ENCODE measurements at places on chromosomes 5 and 9.

DNA sequence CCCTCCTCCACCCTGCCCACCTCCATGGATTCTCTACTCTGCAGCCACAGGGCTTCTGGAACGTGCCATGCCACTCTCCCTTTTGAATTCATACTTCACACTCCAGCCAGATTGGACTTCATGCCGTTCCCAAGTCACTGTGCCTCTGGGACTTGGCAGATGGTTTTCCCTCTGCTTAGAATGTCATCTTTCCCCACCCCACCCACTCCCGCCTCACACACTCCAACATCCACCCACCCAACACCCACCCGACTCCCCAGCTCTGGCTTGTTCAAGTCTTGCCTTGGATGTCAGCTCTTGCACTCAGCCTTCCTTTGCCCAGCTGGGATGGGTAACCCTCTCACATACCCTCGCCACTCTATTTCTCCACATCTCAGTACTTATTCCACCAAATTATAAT is 142.1 kb upstream of the DHFR start:
- DNase-seq = no peak

DNA sequence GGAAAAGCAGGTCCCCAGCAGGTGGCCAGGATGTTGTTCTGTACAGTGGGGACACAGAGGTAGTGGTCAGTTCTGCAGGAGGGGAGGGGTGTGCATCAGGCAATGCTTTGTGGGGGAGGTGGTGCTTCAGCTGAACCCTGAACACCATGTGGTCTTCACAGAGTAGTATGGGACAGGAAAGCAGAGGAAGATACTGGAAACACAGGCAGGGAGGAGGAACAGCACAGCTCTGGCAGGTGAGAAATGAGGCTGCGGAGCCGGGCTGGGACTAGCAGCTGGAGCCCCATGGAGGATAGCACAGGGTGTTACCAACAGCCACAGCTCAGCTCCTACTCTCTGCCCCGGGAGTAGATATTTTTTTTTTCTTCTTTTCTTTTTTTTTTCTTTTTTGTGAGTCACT is 161.5 kb downstream of the ENTREP1 start:
- no peak for DNase-seq

DNA sequence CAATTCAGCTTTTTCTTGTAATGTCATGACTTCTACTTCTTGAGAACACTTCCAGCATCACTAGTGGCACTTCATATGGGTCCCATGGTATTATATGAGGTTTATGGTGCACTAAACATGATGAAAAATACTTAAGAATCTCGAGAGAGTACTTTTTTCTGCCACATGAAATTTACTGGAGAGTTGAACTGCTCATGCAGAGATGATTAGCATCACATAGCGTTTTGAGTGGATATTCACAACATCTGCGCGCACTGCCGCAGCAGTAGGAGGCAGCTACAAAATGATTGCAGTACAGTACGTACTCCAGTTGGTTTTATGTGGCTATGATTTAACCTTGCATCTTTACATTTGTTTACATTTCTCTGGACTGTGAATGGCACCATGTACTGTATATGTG is 14.7 kb downstream of the RAD1 start:
- DNase-seq = no peak

DNA sequence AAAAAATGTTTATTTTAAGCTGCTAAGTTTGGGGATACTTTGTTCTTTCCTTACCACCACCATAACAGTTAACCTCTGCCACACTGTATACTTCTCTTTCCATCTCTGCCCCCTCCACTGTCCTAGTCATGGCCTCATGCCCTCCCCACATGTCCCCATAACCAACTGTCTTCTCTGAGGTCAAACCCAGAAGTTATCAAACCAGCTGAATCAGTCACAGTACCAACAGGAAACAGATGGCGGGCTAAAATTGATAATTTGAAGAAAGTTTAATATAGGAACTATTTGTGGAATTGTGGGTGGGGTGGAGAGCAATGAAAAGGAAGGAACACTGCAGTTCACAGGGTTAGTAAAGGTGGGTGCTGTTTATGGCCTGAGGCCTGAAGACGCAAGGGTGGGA is 5.7 kb upstream of the DCTN4 start:
- DNase-seq = no peak

- DNase-seq = no peak
These were observed 46.9 kb downstream of the HACD4 start for GRCh38 chr9:20984506-20984905.

- no peak for DNase-seq
These were observed 2.6 kb downstream of the CCDC183 start for GRCh38 chr9:136798708-136799078.

DNA sequence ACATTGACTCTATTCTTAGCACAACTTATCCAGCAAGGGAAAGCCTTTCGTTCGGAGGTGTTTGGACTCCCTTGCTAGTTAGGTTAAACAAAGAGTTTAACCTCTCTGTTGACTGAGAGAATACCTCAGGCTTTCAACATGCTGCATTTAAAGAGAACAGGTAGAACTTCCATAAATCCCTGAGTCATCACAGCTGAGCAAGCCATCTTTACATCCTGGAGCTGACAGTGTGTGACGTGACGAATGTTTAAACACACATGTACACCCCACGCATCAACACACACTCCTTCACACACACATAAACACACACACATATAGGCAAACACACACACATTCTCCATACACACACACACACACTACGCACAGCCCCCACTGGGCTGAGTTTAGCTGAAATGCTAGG is 152.8 kb downstream of the ADAMTS12 start:
- DNase-seq = no peak

GRCh38 chr5:127935398-127935797 is 148.2 kb upstream of the SLC12A2 start:
- DNase-seq = no peak

- no peak for DNase-seq
These were observed 99.1 kb downstream of the MACIR start for GRCh38 chr5:103357636-103358035.

GRCh38 chr9:96137671-96138429 is 164.1 kb downstream of the HSD17B3 start:
- DNase-seq = no peak

DNA sequence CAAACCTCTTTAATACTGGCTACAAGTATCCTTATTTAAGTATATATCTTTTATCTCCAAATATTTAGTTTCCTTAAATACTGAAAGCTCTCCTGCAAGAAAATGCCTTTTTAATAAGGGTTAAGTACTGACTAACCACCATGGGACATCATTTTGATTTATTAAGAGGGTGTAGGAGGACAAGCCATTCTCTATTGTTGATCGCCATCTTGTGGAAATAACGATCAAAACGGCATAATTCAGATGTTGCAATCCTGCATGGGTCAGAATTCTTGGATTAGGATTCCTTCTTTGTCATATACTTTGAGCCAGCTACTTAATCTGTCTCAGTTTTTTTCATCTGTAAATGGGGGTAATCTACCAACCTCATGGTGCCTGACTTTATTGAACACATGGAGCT is 28.7 kb upstream of the C5orf46 start:
- DNase-seq = no peak

DNA sequence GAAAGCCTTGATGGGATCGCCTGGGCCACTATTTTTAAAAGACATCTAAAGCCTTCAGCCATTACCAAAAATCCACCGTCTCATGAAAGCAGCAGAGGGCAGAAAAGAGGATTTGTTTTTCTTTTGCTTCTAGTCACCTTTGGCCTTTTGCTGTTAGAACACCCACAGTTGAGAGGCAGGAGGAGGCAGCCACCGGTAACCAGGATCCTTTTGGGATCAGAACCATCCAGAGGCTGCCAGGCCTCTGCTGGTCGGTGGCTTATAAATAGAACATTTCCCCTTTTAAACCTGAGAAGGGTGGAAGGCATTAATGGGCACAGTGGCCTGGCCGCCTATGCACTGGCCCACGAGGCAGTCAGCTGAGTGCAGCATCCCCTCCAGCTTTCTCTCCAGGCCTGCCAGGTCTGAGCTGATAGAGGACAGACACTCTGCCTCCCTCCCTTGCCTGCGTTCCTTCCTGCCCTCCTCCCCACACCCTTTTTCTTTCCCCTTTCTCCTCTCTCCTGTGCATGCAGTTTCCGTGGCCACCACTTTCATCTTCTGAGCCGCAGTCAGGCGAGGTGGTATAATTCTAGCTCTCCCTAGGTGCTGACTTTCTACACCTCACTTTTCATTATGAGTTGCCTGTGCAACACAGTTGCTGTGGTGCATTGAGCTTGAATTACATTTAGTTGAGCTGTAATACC is 253.4 kb downstream of the ARHGAP26 start:
- DNase-seq = no peak

DNA sequence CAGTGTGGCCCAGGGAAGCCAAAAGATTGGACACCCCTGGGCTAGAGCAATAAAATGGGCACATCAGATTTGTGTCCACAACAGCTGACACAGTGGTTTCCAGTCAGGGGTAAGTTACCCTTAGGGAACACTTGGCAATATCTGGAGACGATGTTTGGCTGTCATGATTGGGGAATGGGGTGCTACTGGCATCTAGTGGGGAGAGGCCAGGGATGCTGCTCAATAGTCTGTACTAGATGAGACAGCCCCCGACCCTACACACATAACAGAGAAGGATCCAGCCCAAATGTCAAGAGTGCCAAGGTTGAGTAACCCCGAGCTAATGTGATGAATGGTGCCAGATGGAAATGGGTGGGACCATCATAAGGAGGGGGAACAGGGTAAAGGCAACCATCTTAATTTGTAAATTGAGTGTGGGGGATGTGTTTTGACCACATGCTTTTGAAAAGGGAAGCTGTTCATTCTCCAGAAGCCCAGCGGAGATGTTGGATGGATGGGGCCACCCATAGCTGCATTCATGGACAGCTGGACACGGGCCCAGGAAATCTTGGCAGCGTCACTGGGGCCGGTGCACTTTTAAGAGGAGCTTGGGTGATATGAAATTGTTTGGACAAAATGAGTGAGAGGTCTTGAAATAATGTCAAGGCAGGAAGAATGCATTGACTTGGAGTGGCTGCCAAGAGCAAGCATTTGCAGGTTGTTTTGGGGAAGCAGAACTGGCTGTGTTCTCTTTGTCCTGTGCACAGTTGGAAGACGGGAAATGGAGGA is 33.4 kb downstream of the SYK start:
- DNase-seq = no peak

GRCh38 chr5:65156933-65157332 is 324.8 kb downstream of the ADAMTS6 start:
- DNase-seq = no peak

DNA sequence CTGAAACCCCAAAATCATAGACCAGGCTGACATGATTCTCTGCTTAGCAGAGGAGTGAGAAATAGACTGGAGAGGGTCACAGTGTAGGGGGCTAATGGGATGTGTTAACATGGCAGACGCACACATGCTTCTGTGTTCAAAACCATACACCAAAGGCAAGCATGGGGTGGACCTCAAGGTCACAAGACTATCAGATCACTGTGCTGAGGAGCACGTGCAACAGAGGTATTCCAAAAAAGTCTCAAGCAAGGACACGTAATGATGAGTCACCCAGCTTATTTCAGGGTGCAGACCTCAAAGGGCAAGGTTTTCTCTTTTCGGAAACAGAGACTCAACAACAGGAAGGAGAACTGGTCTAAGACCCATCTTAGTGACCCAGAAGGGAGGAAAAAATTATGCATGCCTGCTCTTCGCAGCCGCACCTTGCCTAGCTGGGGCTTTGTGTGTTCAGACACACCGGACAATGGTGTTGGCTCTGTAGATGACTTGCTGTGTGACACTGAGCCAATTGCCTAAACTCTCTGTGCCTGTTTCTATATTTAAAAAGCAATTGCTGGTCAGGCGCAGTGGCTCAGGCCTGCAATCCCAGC is 20.3 kb downstream of the WHRN start:
- peak; percentile 33 for DNase-seq

- DNase-seq = no peak
These were observed 817.8 kb downstream of the MTRR start for GRCh38 chr5:8686707-8687106.

GRCh38 chr9:89475891-89476440 is 21.9 kb downstream of the SEMA4D start:
- no peak for DNase-seq

GRCh38 chr5:153402550-153402949 is 87.9 kb upstream of the GRIA1 start:
- no peak for DNase-seq

DNA sequence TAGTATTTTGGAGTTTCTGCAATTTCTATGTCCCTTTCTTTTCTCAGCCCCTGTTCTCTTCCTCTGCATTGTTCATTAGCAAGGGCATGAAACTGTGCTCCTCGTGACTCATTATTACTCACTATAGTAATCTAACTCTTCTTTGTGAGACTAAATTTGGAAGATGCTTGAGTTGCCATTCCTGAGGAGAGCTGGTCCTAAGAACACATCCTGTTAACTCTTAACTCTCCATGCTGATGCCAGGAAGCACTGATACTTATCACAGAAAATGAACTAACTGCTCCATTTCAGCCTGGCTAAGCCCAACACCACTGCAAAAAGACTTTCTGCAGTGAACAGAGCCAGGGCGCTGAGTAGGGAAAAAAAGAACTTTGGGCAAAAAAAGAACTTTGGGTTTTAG is 10.6 kb upstream of the CSNK1A1 start:
- DNase-seq = no peak

DNA sequence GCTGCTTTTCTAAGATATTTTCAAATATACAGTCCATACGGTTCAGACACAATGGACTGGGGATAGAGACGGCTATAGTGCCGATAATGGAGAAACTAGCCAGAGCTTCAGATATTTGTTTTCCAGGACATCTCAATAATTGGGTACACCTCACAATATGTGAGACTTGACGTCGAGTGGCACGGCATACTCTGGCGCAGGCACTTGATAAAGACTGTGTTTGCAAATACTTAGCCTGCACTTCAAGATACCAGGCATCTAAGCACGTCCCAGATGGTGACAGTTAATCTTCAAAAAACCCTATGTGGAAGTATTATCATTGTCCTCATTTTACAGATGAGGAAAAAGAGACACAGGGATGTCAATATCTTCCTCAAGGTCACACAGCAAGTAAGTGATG is 48.5 kb downstream of the SEMA5A start:
- DNase-seq = no peak

Measured in stimulated activated CD8-positive, alpha-beta memory T cell treated with anti-CD3 and anti-CD28 coated beads, Interleukin-7, amount 100 ng/mL, for 4 hours (primary cell).